Posterior cingulate gyrus (tissue), 11 donors: ENCODE measurements at places on chromosomes 16 and 17.

- no peak for DNase-seq
Observed at GRCh38 chr17:32226886-32227285, 38.7 kb upstream of the RHBDL3 start.

DNA sequence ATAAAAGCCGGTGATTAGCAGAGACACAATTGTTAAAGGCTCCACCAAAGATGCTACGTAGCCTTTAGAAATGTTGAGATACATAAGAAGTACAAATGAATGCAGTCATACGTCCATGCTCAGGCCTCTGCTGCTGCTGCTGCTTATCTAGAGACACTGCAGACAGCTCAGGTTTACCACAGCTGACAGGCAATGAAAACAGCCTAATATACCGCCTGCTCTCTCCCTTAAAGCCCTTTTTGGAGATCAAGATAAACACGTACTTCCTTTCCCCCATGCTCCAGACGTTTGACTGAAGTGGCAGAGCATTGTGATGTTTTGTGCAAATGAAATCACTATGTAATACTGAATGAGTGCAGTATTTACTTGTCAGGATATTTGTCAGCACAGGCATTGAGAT lies 185.3 kb downstream of the AATF start:
- no peak for DNase-seq

- DNase-seq, result no peak
Observed at GRCh38 chr16:87496447-87496801, 3.6 kb upstream of the ZCCHC14 start.

GRCh38 chr17:4199818-4200402 lies 56.9 kb downstream of the CYB5D2 start:
- DNase-seq, result no peak
